Foreskin keratinocyte (primary cell): ENCODE measurements at places on chromosomes 12 and 14. TPM values are rescaled to one million over a fixed set of nuclear protein-coding genes. Genes with fewer than 3 reads are reported as not detected.
A peak's percentile ranks its signal among the peaks of the same experiment; 100 is the strongest.

KCNK10 gene
- polyA plus RNA-seq = 0.04 and 0.09 TPM in 2 replicates

SLCO1B1 gene
- not detected in 2 replicates for polyA plus RNA-seq

TEAD4 gene
- polyA plus RNA-seq = 16.4 and 21.1 TPM in 2 replicates

ADSS1 gene
- 0.43 and 1.1 TPM in 2 replicates for polyA plus RNA-seq

GRCh38 chr12:12909995-12910420 lies 18.6 kb downstream of the GPRC5A start:
- DNase-seq = no peak

GRCh38 chr12:105470601-105471000 lies 140.1 kb downstream of the C12orf75 start:
- no peak for DNase-seq

DNA sequence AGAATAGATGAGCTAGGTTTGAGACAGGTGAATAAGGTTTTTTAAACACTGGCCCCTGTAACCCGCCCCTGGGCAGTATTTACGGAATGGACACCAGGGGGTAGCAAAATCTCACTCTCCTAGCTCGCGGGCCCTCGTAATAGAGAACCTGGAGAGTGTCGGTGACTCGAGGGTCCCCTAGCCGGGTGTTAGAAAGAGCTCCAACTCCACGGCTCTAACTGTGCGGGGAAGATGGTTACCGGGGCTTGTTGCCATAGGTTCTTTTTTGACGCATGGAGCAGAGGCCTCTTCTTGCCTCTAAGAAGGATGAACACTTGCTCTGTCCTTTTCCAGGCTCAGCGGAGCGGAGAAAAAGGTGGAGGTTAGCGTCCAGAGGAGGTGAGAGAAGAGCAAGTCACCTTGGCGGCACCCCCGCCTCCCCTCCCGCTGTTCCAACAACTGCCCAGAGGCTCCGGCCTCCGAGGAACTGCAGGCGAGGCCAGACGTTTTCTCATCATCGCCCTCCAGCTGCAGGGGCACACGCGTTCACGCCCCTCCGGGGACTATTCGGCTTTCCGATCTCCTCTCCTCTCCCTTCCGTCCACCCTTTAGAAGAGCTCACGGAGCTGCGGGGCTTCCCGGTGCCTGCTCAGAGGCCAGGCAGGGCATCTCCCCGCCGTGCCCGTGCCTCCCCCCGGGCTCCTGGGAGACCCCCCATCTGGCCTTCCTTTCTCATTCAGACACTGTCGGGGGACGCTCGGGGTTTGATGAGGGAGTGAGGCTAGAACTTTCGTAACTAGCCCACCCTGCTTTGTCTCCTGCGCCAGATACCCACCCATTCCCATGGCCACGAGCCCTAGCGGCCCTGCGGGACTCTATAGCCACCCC lies 1.4 kb upstream of the ARHGEF40 start:
- no peak for DNase-seq

DNA sequence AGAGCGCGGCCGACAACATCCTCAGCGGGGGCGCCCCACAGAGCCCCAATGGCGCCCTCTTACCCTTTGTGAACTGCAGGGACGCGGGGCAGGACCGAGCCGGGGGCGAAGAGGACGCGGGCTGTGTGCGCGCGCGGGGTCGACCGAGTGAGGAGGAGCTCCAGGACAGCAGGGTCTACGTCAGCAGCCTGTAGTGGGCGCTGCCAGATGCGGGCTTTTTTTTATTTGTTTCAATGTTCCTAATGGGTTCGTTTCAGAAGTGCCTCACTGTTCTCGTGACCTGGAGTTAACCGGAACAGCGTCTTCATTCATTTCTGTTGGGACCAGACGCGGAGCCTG lies 103.8 kb upstream of the FKBP4 start:
- peak; percentile 5 for DNase-seq

DNA sequence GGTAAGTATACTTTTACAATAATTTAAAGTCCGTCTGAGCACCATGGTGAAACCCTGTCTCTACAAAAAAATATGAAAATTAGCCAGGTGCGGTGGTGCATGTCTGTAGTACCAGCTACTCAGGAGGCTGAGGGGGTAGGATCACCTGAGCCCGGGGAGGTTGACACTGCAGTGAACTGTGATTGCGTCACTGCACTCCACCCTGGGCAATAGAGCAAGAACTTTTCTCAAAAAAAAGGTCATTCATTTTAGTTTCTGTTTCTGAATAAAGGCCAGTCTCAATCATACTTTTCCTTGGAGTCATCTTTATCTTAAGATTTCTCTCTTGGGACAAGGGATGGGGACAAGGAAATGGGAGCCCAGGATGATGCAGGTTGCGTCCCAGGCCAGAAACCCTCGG lies 12.9 kb downstream of the ANKRD13A start:
- no peak for DNase-seq

DNA sequence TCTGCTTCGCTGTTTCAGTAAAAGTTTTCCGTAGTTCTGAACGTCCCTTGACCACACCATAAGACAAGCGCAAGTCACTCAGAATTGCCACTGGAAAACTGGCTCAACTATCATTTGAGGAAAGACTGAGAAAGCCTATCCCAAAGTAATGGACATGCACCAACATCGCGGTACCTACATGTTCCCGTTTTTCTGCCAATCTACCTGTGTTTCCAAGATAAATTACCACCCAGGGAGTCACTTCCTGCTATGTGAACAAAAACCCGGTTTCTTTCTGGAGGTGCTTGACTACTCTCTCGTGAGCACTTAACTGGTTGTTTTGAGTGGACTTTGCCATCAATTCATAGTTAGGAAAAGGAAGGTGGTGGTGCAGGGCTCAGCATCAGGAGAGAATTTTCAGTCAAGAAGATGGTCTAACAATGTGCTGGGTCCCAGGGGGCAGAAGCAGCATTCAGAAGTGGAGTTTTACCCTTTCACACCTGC lies 1.4 kb downstream of the EGLN3 start:
- DNase-seq = no peak

- DNase-seq = peak; percentile 59
Measured at GRCh38 chr14:50039734-50040400, 76.5 kb downstream of the VCPKMT start.

DNA sequence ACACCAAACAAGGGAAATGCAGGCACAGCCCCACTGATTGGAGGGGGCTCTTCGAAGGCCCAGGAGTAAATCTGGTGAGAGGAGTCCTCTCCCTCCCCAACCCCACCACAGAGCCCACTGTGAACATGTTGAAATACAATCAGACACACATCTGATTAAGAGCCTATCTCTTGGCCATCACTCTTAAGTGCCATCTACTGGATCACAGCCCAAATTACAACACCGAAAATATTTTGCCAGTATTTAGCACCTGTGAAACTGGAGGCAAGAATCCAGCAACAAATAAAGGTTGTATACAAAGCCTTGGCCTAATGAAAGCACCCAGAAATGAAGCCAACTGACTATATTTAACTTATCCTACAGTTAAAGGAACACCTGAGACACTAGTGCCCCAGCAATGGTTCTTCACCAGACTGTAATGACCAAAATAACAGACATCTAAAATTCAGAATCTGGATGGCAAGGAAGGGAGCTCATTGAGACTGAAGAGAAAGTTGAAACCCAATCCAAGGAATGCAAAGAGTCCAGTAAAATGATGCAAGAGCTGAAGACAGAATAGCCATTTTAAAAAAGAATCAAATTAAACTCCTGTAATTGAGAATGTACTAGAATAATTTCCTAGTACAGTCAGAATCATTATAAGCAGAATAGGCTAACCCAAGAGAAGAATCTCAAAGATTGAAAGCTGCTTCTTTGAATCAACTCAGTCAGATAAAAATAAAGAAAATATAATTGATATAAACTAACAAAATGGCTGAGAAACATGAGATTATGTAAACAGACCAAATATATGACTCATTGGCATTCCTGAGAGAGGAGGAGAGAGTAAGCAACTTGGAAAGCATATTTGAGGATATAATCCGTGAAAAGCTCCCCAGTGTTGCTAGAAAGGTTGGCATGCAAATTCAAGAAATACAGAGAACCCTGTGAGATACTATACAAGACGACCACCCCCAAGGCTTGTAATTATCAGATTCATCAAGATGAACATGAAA lies 1117.0 kb downstream of the FLRT2 start:
- peak; percentile 26 for DNase-seq

DNA sequence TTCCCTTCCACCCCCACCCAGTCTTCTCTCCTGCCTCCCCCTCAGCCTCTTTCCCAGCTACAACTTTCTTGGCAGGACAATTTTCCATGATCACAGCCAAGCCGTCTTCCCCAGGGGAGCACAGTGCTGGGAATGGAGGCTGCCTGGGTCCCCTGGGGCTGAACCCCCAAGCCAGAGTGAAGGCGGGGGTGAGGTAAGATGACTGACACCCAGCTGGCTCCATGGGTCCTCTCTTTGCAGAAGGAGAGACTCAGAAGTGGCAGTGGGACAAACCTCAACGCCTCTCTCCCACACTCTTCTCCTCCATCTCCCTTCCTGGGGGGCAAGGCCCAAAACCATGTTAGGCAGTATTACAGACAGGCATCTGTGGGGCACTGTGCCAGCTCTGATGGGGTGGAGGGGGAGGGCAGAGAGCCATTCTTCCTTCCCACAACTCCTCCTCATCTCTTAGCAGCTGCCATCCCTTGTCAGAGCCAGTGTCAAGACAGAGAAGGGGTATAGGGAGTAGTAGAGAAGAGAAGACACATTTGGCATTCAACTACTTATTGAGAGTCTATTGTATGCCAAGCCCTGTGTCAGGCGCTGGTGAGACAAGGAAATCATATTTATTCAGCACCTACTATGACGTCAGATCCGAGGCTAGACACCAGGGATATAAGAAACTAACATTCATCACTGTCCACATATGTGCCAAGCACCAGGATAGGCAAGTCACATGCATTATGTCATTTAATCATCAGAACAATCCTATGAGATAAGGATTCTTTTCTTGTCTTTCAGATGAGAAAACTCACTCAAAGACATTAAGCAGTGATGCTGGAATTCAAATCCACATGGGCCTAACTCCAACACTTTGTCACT lies 3.6 kb downstream of the ITGA7 start:
- DNase-seq = no peak

GRCh38 chr12:49966511-49967041 lies 4.9 kb downstream of the AQP5 start:
- no peak for DNase-seq
